ENCODE measurements at places on chromosomes 12 and 14.

- no peak for DNase-seq
These were observed 107.8 kb downstream of the DUSP6 start for GRCh38 chr12:89244536-89244935.

DNA sequence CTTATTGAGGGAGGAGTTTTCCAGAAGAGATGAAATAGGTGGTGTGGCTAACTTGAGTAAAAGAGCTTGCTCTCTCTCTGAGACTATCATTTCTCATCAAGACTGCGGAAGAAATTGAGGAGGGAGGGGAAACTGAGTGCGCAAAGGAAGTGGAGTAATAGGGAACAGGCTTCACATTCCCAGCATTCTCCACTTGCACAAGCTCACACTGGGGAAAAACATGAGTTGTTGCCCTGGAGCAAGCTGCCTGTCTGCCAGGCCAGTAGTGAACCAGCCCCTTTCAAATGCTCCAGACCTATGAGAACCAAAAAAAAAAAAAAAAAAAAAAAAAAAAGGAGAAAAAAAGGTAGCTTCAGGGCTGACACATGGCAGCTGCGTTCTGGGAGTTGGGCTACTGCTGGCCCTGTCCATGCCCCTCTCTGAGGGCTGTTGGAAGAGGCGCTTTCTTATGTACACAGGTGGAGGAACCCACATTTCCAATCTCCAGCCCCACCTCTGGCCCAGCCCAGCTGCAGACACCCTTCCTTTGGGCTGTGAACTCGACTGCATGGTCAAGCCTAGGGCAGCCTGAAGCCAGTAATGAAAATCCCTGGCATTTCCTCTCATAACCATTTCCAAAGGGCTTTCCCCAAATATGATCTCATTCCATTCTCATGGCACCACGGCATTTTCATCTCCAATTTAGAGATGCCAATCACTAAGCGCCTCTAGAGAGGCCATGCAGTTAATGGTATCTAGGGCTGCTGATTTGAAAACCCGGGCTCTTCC lies 32.5 kb upstream of the EMP1 start:
- DNase-seq: no peak

- no peak for DNase-seq
These were observed 622.6 kb upstream of the ATP2B1 start for GRCh38 chr12:90331262-90331661.

DNA sequence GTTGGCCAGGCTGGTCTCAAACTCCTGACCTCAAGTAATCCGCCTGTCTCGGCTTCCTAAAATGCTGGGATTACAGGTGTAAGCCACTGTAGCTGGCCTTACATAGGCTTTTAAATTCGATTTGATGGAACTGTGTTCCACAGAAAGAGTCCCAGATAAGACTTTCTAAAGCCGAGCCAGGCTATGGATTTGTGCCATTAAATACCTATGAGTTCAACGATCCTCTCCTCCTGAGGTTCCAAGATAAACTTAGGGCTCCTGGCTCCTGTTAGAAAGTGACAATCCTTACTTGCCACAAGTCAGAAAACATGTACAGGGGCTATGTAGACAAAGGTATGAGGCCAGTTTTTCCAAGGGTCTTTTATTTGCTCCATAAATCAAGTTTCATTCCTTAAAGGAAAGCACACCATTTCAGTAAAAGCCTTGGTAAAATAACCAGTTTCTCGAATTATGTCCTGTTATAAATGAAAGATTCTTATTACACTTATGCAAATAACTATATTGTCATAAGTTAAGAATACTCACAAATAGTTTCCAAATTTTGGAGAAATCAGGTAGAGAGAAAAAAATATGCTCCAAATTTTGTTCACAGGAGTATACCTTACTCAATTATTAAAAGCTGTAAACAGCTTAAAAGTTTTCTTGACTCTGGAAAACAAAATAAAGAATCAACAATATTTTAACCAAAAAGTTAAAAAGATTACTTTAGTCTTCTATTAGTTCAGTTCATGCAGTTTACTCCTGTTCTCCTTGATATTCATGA lies 36.1 kb upstream of the LRRK2 start:
- no peak for DNase-seq

- no peak for DNase-seq
These were observed 209.2 kb upstream of the C14orf180 start for GRCh38 chr14:104370256-104370870.

DNA sequence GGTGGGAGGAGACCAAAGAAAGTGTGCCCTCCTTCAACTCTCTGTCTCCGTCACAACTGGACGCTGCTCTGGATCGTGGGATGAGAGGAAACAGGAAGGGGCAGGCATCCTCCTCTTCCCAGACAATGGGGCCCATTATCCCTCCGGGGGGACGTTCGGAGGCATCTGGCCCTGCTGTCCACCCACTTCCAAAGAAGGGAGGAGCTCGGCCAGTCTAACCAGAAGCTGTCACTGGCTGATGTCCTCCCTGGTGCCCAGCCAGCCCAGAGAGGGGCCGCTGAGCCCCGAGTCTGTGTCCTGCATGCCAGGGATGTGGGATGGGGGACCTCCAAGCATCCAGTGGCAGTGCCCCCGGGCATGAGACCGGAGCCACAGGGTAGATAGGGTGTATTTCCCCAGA lies 39.8 kb upstream of the MEG3 start:
- DNase-seq: no peak

- DNase-seq: no peak
These were observed 68.7 kb downstream of the CCDC88C start for GRCh38 chr14:91348845-91349465.

GRCh38 chr14:105864116-105864515 lies 337.7 kb downstream of the TMEM121 start:
- no peak for DNase-seq

- no peak for DNase-seq
These were observed 627 bp downstream of the HOXC8 start for GRCh38 chr12:54009171-54010052.

GRCh38 chr14:103848175-103849077 lies 1.1 kb upstream of the PPP1R13B start:
- DNase-seq: no peak

DNA sequence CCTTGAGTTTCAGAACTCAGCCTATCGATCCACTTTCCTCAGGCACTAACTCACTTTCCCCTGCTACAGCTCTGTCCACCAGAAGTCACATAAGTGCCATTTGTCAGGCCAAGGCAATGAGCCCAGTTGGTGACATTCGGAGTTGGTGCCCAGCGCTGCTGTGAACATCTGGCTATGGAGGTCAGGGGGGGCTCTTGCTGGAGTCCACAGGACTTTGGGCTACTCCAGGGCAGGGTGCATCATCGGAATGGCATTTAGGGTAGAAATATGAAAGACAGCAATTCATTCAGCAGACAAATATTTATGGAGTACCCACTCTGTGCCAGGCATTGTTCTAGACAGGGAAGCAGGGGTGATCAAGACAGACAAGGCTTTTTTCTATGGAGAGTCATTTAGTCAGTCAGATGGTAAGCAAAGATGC lies 1.5 kb upstream of the PPP1CC start:
- no peak for DNase-seq

DNA sequence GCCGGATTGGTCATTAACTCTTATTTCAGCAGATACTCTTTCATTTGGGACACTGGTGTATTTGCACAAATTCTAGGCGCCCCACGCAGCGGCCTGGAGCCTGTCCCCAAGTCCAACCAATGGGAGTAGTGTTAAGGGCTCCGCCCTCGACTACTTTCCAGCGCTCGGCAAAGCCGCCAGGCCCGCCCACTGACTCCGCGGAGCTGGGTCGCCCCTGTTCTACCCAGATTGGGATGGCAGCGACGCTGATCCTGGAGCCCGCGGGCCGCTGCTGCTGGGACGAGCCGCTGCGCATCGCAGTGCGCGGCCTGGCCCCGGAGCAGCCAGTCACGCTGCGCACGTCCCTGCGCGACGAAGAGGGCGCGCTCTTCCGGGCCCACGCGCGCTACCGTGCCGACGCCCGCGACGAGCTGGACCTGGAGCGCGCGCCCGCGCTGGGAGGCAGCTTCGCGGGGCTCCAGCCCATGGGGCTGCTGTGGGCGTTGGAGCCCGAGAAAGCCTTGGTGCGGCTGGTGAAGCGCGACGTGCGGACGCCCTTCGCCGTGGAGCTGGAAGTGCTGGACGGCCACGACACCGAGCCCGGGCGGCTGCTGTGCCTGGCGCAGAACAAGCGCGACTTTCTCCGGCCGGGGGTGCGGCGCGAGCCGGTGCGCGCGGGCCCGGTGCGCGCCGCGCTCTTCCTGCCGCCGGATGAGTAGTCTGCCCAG lies at the start of gene ACOT6:
Gene ACOT6 (plus strand): TSS at position 179 of the 707 bp plus-strand sequence. CDS start 55 bp downstream, at position 234.
- peak; percentile 25 for DNase-seq

DNA sequence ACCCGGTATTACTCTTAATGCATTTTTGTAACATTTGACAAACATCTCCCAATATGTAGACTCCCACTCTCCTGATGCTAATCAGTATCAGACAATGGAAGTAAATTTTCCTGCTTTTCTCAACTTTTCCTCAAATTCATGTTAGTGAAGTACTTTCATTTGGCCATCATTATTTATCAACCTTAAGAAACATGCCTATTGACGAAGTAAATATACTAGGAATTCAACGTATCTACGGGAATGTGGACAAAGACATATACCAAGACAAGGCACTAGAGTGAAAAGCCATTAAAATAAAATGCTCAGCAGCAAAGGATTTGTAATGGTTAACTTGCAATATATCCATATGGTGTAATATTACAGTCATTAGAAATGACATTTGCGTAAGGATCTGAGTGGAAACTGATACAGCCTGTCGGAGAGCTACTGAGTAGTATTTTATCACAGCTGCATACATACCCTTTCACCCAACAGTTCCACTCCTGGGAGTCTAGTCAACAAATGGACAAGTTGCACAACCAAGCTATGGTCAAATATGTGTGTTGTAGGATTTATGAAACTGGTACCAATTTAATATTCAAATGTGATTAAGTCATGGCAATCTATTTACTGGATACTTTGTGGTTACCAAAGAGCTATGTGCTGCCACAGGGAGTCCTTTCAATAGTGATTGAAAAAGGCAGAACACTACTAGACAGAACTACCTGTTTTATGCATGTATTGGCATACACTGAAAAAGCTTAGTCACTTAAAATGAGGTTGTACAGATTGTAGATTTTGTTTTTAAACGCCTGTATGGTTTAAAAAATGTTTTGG lies 26.5 kb downstream of the NUDT4 start:
- no peak for DNase-seq

DNA sequence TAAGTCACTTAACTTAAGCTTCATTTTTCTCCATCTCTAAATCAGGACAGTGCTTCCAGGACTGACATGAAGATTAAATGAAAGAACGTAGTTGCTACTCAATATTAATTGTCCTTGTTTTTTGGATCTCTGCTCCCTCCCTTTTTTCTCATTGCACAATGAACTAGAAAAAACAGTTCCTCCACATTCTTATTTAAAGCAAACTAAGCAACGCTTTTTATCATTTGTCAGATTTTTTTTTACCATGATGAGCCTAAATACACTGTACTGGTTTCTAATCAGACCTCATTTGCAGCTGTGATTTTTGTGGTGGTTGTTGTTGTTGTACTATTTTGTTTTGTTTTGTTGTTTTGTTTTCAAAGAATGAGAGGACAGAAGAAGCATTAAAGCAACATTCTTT lies 23.2 kb upstream of the PARP11 start:
- DNase-seq: no peak

GRCh38 chr12:22246217-22246846 lies 88.2 kb downstream of the ST8SIA1 start:
- no peak for DNase-seq

GRCh38 chr12:2958432-2959191 lies 585 bp upstream of the TEAD4 start:
- peak; percentile 53 for DNase-seq

DNA sequence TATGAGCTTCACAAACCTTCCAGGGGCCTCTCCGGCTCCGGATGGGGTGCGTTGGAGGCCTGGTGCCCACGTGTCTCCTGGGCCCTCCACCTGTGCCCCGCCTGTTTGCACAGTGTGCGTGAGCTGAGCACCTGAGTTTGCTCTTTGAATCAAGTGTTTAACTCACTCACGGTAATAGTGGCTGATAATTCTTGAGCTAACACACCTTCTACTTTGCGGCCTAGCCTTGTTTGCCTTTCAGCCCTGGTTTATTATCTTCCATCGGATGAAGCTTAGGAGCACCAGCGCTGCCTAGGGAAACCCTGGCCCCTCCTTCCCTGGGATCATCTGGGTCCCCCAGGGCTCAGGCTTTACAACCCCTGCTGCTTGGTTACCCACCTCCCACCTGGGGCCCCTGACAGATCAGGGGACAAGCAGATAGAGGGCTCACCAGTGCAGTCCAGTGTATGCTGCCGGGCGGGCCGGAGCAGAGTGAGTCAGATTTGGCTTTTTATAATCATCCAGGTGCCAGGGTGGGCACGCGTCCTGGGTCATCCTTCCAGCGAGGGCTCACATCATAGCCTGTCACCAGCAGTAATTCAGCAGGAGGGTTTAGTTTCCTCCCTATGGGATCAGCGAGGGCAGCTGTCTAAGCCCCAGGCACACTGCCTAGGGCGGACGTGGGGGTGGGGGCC lies 62.8 kb upstream of the RFLNA start:
- no peak for DNase-seq

DNA sequence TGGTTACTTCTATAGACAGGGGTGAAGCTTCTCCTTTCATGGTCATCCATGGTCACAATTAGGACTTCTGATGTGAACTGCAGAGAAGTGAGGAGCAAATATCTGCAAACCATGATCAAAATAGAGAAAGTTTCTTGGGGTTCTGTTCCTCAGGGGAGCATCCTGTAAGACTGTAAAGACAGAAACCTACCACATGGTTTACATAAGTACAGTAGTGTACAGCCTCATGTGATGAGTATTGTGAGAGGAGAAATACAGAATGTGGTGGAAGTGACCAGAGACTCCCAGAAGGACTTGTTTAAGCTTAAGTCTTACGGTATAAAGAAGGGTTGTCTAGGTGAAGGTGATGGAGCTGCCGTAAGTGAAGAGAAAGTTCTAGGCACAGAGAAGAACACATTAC lies 484.7 kb downstream of the LRIG3 start:
- no peak for DNase-seq

DNA sequence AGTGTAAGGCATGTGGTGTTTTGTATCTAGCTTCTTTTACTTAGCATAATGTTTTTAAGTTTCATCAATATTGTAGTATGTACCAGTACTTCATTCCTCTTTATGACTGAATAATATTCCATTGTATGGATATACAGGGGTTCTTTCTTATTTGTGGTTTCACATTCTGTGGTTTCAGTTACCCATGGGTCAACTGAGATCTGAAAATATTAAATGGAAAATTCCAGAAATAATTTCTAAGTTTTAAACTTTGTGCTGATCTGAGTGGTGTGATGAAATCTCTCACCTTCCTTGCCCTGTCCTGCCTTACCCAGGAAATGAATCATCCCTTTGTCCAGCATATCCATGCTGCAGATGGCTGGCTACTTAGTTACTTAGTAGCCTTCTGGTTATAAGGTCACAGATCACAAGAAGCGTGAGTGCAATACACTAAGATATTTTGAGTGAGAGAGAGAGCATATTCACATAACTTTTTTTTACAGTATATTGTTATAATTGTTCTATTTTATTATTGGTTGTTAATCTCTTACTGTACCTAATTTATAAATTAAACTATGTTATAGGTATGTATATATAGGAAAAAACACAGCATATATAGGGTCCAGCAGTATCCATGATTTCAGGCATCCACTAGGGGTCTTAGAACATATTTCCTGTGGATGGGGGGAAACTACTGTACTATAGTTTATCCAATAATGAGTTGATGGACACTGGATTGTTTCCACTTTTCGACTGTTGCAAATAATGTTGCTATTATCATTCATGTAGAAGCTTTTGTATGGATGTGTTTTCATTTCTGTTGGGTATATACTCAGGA lies 59.6 kb upstream of the LRTM2 start:
- DNase-seq: no peak

Data from fibroblast of skin of left quadriceps (primary cell).